ENCODE measurements at places on chromosomes 2 and 18.

DNA sequence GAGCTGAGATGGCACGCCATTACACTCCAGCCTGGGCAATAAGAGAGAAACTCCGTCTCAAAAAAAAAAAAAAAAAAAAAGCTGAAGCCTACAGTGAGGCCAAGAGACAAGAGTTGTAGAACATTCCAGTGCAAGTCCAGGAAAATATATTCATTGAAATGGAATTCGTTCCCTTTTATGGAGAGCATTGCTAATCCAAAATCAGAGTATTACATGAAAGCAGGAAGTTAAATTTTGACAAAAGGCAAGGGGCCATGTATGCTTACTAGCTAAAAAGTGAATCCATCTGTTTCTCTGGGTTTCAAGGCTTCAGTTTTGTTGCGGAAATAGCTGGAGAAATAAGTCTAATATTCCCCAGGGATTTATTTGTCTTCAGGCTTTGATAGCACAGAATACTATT, 471.7 kb downstream of the THSD7B start:
- DNase-seq, result no peak

DNA sequence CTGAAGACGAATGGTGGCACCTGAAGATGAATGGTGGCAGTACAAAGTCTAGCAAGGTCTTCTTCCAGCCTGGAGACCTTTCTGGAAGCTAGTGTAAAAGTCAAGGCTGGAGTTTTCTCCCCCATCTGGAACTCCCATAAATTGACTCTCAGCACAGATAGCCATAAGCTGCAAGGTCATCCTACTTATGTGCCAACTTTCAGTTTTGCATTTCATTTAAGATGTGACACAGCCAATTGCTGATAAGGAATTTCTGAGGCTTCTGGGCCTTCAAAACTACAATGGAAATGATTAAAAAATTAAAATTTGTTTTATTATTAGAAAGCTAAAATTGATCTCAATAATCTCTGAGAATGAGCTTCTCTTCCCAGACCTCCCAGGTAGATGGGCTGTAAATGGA, 10.2 kb downstream of the XDH start:
- DNase-seq, result no peak

DNA sequence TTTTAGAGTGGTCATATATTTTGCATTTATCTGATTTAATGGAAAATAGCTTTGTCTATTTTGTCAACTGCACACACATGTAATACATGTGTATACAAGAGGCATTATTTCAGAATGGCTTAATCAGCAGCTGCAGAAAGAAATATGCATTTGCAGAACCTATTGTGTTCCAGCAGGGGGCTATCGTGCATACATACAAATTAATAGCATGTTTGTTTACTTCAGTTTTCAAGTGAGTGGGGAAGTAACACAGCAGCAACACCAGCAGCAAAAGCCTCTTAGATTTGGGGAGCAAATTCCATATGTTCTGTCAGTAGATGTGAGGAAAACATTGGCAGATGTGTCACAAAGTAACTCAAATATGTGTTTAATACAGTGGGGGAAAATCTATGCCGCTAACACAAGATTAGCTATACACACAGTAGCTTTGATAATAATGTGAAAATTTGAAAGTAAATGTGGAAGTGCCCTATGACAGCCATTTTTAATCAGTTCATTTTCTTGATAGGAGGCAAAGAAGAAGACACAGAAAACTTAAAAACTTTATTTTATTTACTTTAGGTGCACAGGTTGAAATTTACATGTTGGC, 218.1 kb downstream of the WDR7 start:
- DNase-seq, result peak; percentile 2

- DNase-seq, result no peak
These were observed 82.1 kb upstream of the CCDC141 start for GRCh38 chr2:179132076-179132475.

DNA sequence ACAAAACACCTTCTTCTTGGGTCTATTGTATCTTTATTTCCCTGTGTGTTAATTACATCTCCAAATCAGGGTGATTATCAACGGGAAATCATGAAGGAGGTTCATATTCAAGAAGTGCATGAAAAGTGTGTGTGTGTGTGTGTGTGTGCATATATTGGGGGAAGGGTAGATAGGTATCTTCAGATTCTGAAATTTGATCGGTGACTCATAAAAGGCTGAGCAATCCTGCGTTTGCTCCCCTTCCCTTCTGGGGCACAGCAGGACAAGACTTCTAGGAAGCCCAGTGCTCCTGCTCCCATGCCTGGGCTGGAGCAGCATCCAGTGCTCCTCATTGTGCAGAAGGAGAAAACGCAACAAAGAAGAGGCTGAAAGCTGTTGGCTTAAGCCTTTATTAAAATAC, 25.8 kb downstream of the MC5R start:
- DNase-seq, result no peak

DNA sequence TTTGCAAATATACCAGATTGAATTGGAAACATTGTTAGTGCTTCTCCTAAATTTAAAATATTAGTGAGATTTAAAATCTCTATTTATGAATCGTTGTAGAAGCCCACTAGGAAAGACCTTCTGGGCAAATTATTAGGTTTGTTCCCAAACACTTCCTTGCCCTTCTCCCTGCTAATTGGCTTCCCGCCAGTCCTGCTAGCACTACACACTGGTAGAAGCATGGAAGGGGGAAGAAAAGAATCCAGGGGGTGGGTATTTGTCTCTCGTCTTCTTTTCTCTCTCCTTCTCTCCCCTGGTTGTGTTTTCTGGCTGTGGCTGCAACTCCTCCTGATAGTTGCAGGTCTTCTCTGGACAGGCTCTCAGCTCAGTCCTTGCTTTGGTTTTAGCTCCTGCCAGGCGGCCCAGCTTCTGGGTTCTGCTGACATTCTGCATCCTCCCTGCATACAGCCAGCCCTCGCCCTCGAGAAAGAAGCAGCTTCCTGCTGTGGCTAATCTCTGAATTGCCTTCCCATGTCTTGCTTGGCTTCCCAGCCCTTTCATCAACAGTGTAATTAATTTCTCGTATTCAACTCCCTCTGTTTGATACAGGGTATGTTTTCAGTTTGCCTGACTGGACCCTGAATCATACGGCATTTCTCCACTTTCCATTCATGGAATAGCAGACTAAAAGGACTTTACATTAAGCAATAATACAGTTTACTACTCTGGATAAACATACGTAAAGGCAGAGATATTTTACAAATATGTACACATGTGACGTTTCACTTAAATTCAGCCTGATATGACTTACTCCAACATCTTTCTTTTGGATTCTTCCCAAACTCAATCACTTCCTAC, 6.9 kb upstream of the PARD3B start:
- no peak for DNase-seq

DNA sequence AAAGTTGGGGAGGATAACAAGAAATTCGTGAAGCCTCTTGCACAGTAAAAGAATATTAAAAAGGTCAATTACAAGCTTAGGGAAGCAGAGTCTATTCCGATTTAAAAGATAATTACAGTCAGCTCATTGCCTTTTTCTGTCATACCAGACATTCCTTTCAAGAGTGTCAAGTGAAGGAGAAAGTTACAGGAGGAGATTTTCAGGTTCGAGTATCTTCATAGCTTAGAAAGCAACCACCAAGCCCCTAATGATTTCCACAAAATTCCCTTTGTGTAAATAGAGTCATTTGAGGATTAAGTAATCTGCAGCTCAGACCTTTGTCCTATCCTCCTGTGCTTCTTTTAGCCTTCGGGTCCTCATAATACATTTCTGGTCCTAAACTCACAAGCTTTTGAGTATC, 414.9 kb downstream of the CDH2 start:
- no peak for DNase-seq

DNA sequence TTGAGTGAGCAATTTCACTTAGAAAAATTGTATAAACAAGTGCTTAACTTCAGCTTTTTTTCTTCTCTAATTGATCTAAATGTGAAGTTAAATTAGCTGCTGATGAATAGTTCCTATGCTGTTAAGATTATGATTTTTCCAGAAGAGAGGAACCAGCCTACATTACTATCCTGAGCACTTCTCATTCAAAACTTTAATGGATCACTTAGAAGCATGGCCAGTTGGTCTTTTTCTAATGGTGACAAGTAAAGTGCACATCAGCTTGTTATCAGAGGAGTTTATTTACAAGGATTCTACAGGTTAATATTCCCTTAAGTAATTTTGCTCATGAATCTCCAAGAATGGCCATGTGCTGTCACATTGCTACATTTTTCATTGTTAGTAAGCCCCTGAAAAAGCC, 37.1 kb downstream of the DCC start:
- no peak for DNase-seq

DNA sequence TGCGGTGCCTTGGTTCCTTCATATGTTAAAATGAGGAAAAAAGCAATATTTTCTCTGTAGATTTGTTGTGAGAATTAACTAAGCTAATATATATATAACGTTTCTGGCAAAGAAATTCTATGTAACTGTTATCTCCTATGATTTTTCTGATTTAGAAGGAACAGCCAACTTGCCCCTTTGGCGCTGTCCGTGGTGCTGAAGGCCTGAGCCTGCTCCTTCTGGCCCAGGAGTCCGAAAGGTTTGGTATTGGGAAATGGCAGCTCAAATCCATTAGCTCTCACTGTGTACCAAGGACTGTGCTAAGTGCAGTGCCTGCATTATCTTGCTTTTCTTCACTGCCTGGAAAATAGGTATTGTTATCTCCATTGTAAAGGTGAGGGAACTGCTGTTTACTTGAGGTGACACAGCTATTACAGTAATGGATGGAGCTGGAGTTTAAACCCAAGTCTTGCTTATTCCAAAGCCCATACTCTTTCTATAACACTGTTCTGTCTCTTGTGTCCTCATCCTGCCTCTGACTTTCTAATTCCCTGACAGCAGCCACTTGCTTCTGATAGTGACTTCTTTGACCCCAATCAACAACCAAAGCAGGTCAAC, 52.2 kb downstream of the C1QL2 start:
- DNase-seq, result peak; percentile 29

- peak; percentile 43 for DNase-seq
These were observed 46.5 kb downstream of the KCNIP3 start for GRCh38 chr2:95343429-95344214.

DNA sequence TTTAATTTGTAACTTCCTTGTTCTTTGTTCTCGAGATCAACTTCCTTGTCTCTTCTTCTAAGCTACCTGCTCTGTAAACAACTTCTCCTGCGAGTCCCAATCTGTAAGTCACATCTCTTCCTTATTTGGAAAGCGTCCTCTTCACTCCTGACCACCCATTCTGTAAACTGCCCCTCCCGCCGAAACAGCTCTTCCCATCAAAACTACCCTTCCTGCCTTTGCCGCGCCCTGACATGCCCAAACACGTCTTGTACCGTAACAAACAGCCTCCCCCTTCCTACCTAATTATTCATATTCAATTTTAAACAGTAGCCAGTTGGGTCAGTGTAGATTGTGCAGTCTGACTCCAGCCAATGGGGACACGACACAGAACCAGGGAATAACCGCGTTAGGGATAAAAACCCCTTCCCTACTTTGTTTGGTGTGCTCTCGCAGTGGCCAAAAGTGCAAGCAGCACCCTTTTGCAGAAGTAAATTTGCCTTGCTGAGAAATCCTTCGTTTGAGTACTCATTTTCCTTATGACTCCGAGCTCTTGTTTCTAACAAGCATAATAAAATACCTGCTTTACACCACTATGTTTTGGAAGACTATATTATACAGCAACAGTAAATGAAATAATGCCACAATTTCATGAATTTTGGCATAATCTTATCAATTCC, 39.8 kb downstream of the PIAS2 start:
- no peak for DNase-seq

DNA sequence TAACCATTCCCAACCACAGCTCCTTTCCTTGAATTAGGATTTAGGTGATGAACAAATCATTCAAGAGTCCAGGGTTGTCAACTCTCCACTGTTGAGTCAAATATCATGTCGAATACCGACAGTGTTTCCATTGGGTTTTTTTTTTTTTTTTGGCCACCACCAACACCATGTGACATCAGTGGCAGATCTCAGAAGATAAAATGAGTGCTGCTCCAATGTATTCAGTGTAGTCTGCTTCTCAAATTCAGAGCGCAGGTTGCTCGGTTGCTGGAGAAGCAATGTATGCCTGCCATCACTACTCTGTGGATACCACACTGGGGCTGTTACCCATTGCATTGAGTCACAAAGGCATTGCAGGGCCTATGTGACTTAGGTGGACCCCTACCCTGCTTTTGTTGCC, 10.8 kb upstream of the ATL2 start:
- no peak for DNase-seq

GRCh38 chr2:30927465-30928075, 120.3 kb upstream of the CAPN13 start:
- no peak for DNase-seq

Measured in RWPE1 (cell line).